ENCODE measurements at places on chromosomes 1 and 21. TPM values are rescaled to one million over a fixed set of nuclear protein-coding genes. Genes with fewer than 3 reads are reported as not detected.

Gene COL11A1
- total RNA-seq: 156 TPM

Gene KRTAP10-1
- total RNA-seq: not detected

Gene NTRK1
- total RNA-seq: not detected

Gene OSCP1
- total RNA-seq: 13.3 TPM

Gene ATP5IF1
- 125 TPM for total RNA-seq
